Stimulated activated CD4-positive, alpha-beta T cell treated with anti-CD3 and anti-CD28 coated beads, Interleukin-1b, Interleukin-23, amount 100 ng/mL, for 1 hour (primary cell): ENCODE measurements at places on chromosomes 3 and 15.

- DNase-seq, result no peak
These were observed 45.4 kb upstream of the TERB2 start for GRCh38 chr15:44910981-44911625.

DNA sequence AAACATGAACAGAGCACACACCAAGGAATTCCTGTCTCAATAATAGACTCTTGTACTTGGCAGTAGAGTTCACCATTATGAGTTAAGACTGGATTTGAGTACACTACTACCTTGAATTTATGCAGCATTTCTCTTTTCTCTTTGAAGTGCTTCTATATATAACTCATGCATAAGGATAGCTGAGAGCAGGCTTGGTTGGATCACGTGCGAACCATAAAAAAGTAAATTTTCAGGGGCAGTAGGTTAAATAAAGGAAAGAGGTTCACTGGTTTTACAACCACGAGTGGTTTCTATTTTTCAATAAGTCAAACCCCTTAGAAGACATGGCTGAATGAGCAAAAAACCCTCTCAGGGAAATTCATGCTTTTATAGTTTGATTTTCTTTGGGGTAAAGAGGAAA, 28.6 kb upstream of the PDZRN3 start:
- no peak for DNase-seq

- DNase-seq, result no peak
These were observed 184.4 kb upstream of the BHLHE40 start for GRCh38 chr3:4794798-4795197.

GRCh38 chr3:148625991-148626390, 71.7 kb upstream of the AGTR1 start:
- no peak for DNase-seq

DNA sequence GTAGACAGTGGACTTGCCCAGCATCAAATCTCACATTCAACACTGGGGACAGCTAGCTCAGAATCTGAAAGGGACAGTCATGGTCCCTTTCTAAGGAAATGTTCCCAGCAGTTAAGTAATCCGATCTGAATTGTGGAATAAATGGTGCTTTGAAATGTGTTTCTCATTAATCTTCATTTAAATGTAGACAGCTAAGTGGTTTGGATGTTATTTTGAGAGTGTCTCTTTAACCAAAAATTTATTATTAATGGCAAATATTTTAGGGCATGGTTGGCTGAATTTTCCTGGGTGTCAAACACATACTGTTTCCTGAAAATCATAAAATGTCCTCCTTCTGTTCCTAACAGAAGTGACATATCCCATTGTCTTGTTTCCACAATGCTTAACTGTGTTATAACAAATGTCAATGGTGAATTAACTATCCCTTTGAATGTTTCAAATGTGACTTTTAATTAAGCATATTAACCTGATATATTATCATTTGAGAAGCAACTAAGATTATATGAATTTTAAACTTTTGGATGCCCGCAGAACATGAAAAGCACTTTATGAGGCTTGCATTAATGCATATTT, 210.8 kb downstream of the CHST2 start:
- no peak for DNase-seq

DNA sequence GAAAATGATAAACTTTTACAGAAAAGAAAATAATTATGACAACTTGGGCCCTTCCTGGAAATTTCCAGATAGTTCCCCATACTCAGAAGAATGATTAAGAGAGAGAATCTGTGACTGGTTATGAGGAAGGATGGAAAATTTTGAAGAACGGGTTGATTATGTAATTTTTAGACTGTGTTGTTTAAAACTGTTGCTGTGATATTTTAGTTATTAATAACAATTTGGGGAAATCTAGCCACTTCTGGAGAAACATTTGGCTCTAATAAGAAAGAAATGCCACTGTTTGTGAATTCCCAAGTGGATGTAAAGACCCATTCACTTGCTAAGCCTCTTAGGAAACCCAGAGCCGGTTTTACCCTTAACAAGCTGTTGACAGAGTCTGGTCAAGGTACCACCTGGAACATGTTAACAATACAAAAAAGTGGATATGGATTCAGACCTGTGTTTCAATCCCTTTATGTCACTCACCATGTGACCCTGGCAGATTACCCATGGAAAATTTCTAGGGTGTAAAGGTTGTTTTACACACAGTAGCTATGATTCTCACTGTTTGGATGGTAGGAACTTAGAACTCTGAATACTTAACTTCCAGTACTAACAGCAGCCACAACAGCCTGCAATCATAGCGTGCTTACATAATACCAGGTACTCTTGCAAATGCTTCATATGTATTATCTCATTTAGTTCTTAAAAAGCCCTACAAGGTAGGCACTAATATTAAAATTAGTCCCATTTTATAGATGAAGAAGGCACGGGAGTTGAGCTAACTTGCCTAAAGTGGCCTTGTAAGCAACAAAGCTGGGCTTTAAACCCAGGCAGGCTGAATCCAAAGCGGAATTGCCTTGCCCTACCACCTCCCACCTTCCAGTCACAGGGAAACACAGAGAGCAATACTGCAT, 32.0 kb downstream of the ZBTB38 start:
- DNase-seq, result no peak

- DNase-seq, result no peak
These were observed 152.0 kb upstream of the TMC3 start for GRCh38 chr15:81526029-81526428.

DNA sequence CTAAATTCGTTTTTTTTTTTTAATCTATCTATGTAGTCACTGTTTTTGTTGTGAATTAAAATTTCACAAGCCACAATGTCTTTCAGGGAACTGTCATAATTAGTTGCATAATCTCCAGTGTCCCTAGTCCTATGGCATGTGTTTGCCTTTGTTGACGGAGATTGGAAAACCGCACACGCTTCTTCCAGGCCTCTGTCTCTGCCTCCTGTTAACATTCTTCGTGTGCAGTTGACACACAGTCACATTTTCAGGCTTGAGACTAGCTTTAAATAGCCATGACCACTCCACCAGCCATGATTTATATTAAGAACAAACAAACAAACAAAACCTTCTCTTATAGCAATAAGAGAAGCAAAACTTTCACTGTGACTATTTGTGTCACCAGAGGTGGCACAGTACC, 139.8 kb downstream of the DUT start:
- no peak for DNase-seq

- no peak for DNase-seq
These were observed 20.2 kb downstream of the RNF13 start for GRCh38 chr3:149833241-149833640.

DNA sequence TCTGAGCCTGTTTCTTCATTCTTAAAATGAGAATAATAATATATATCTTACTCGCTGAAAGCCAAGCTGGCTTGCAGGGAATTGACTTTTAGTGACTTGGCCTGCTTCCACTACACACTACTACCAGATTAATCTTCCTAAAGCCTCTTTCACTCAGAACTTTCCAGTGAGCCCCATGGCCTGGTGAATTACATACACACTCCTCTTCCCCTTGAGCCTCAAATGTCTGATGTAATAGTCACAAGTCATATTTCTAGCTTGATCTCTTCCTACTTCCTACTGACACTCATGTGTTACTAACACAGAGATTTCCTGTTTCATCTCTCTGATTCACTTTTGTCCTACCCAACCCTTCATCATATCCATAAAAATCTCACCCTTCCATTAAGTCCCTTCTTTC, 82.7 kb upstream of the SOX2 start:
- DNase-seq, result no peak

GRCh38 chr3:24886501-24886900, 391.9 kb upstream of the THRB start:
- DNase-seq, result no peak

DNA sequence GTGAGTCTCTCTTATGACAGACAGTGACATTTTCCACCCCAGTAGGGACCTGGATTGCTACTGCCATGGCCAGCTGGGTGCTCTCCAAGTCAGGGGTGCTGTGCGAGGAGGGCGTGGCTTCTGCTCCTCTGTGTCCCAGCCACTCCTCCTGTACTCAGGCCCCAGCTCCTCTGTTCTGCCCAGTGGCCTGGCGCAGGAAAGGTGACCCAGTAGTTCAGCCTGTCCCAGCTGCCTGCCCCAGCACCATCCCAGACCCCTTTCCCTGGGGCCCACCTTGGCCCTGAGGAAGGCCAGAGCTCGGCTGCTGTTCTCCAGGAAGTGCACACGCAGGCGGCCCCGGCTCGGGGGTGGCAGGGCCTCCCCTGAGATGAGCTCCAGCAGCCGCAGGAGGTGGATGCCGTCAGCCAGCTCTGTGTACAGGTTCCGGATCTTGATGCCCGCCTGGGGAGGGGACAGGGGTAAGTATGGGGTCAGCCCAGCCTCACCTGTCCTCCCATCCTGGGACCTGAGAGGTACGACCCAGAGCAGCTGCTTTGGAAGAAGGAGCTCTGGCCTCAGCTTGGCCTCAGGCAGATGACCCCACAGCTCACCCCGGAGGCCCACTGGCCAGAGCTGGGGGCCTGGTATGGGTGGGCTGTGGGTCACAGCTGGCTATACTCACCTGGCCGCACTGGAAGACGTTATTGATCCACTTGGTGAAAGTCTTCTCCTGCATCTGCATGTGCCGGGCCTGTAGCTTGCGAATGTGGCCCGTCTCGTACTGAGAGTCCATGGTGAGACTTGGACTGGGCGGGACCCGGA, 1.0 kb downstream of the SPTBN5 start:
- no peak for DNase-seq

DNA sequence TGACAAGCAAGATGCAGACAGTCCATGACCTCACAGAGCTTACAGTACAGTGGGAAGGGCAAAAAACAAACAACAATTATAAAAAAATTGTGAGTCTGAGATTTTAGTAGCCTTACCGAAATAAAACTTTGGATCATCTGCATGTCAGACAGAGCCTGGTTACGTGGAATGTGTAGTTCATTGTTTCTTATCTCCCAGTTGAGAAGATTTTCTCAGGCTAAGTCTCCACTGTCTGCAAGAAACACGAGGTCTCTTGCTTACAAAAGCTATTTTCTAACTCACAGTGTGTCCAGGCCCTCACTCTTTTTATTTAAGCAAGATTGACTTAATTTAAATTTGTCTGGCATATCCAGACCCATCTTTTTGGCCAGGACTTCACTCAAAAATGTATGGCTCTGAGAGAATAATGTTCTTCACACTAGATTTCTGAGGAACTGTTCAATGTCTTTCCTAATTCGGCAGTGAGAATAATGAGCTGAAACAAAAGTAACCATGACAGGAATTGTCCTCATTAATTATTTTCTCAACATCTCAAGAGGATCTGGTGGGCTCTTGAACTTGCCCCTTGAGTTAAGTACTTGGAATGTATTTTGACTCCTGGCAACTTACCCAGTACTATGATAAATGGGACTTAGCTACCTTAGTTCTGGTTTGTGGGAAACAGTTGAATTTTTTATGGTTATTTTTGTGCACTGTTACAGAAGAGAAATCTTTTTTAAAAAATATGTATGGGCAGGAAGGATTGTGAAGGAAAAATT, 265.1 kb upstream of the COL8A1 start:
- no peak for DNase-seq

DNA sequence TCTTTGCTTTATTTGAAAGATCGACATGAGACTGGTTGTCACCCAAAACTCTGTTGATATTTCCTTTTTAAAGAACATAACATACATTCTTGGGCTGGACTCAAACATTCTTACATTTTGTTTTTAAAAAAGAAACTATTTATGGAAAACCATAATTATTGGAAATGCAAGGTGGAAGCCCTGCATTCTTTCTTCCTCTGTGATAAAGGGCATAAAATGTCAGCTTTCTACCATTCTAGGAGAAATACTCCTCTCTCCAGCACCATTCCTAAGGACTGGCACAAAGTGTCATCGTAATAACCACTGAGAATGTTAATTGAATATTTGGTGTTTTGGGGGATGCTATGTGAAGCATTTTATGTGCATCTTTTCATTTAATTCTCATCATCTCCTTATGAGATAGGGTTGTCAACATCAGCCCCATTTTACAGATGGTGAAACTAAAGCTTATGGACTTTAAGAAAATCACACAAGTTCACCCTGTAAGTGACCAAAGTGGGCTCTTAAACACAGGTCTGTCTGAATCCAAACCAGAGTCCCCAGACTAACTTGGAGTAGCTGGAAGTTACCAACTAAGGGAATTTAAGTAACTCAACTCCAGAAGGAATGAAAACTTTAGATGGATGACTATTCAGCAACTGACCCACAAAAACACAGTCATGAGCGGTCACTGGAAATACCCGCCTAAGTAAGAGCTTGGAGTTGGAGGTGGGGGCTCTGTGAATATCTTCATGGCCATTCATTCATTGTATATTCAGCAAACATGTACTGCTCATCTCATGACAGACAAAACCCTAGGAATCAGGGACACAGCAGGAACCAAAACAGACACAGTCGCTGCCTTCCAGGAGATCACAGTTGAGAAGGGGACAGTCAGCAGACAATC, 45.9 kb upstream of the LMCD1 start:
- DNase-seq, result no peak

DNA sequence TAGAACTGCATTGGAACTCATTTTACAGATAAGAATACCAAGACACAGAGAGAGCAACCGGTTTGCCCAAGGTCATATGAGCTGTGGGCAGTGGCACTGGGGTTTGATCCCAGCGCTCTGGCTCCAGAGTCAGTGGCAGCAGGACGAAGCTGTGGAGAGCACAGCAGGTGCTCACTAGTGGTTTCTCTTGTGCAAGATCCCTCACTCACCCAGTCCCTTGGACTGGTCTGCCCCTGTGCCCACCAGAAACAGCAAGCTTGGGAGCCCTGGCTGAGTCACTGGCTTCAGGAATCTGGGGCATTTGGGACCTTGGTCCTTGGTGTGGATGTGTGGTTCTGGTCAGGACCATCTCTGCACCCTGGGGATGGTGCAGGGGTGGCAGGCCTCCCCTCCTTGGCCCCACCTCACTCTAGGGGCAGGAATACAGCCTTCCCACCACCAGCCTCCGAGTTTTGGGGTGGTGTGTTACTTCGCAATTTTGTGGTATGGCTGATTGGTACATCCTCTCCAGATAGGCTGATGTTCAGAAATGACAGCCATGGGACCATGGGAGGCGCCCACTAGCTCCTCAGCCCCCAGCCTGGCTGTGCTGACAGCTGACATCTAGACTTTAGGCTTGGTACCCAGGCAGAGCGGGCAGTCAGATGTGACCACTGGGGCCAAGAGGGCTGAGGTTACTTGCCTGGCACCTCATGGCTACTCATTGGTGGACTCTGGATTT, 104.6 kb downstream of the LSM3 start:
- no peak for DNase-seq

DNA sequence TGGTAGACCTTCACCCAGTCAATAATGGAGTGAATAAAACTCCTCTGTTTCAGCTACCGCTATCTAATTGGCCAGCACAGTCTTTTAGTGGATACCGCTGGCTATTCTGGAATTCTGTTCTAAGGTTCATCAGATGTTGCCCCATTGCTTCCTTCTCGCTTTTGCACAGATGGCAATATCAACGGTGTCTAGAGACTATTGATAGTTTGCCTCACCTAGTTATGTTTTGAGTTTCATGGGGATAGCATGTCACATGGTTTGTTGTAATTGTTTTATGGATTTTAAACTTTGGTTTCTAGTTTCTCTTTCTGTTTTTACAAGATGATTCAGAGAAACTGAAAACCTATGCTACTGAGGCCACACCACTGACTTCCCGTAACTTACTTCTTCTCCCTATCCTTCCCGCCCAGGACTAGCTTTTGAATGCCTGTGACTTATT, 2.0 kb downstream of the XRN1 start:
- no peak for DNase-seq
